ENCODE measurements at places on chromosomes 3 and 15. TPM values are rescaled to one million over a fixed set of nuclear protein-coding genes. Genes with fewer than 3 reads are reported as not detected.

Gene RLBP1
- total RNA-seq, result not detected

Gene ALDH1A3
- total RNA-seq, result 57.0 TPM

- no peaks in the 10 kb centered on the region for H3K4me1 ChIP-seq
- no peaks in the 10 kb centered on the region for H3K27me3 ChIP-seq
- no peak for DNase-seq
Measured at GRCh38 chr3:108301695-108302404, 5.5 kb downstream of the HHLA2 start.

Gene ZNF660
- total RNA-seq, result 3.4 TPM

Gene PLA2G4D
- total RNA-seq, result not detected

DNA sequence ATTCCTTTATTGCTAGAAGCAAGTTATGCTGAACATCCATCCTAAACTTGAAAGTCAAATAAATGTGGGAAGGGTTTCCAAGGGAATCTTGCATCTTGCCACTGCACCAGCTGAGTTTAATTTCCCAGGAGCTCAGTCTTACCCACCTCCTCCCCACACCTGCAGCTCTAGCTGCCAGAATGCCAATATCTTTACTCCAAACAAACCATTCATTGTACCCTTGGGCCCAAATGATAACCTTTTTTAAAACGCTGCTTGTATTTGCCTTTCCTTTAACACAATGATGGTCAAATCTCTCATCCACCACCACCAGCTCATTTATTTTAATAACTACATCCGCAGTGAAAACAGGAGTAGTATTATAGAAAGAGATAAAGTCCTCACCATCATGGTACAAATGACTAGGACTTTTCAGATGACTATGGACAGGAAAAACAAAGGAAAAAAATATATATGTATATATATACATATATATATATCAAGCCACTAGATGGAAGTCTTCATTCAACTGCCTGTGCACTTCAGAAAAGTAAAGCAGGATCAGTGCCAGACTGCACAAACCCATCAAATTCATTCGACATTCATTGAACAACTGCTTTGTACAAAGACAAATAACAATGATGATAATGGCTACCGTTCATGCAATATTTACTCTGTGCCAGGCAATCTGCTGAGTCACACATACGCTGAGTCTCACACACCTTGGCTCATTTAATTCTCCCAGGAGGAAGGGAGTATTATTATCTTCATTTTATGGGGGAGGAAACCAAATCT is 44.0 kb downstream of the BFSP2 start:
- H3K27ac ChIP-seq, result no peak overlapping the region
- H3K36me3 ChIP-seq, result no peaks in the 10 kb centered on the region
- DNase-seq, result no peak
- H3K27me3 ChIP-seq, result no peaks in the 10 kb centered on the region
- H3K4me1 ChIP-seq, result peaks cover 5% of the 10 kb centered on the region
- no peak overlapping the region for H3K4me3 ChIP-seq

- no peak for DNase-seq
- no peaks in the 10 kb centered on the region for H3K4me1 ChIP-seq
Measured at GRCh38 chr15:49556437-49556836, 64.2 kb downstream of the FAM227B start.

Gene LYZL4
- not detected for total RNA-seq

GRCh38 chr3:123027292-123028232 is at the start of gene SEMA5B:
TSS of gene SEMA5B (minus strand) at chr3:123027763. CDS start at chr3:122961263, 66,500 bp downstream.
- H3K4me3 ChIP-seq, result peak within 1 kb of the TSS; percentile 36
- H3K27ac ChIP-seq, result no peak within 1 kb of the TSS
- peak; percentile 26 for DNase-seq

GRCh38 chr15:94306700-94307650 is 75.6 kb downstream of the MCTP2 start:
- no peak overlapping the region for H3K27ac ChIP-seq
- no peaks in the 10 kb centered on the region for H3K36me3 ChIP-seq
- H3K4me1 ChIP-seq, result no peaks in the 10 kb centered on the region
- H3K4me3 ChIP-seq, result no peak overlapping the region
- DNase-seq, result no peak

GRCh38 chr3:46713898-46714552 is 3.6 kb downstream of the PRSS50 start:
- peaks cover 9% of the 10 kb centered on the region for H3K27me3 ChIP-seq
- no peak overlapping the region for H3K27ac ChIP-seq
- no peak overlapping the region for H3K4me3 ChIP-seq
- H3K4me1 ChIP-seq, result no peaks in the 10 kb centered on the region
- H3K36me3 ChIP-seq, result no peaks in the 10 kb centered on the region
- DNase-seq, result no peak

- H3K4me1 ChIP-seq, result peaks cover 5% of the 10 kb centered on the region
- H3K27me3 ChIP-seq, result no peaks in the 10 kb centered on the region
- H3K27ac ChIP-seq, result no peak overlapping the region
- no peak for DNase-seq
- H3K36me3 ChIP-seq, result peaks cover 23% of the 10 kb centered on the region
Measured at GRCh38 chr3:52841211-52841980, 6.6 kb upstream of the MUSTN1 start.

GRCh38 chr15:65822316-65822715 is 30.2 kb upstream of the DENND4A start:
- H3K36me3 ChIP-seq, result no peaks in the 10 kb centered on the region
- no peak overlapping the region for H3K27ac ChIP-seq
- H3K4me3 ChIP-seq, result no peak overlapping the region
- H3K4me1 ChIP-seq, result peaks cover 28% of the 10 kb centered on the region

Gene NDUFB4
- 141 TPM for total RNA-seq

GRCh38 chr15:60635507-60636352 is 156.8 kb upstream of the ICE2 start:
- H3K4me1 ChIP-seq, result no peaks in the 10 kb centered on the region
- H3K27me3 ChIP-seq, result no peaks in the 10 kb centered on the region
- no peak for DNase-seq
- H3K4me3 ChIP-seq, result no peak overlapping the region

Gene EFHB
- total RNA-seq, result 2.4 TPM

DNA sequence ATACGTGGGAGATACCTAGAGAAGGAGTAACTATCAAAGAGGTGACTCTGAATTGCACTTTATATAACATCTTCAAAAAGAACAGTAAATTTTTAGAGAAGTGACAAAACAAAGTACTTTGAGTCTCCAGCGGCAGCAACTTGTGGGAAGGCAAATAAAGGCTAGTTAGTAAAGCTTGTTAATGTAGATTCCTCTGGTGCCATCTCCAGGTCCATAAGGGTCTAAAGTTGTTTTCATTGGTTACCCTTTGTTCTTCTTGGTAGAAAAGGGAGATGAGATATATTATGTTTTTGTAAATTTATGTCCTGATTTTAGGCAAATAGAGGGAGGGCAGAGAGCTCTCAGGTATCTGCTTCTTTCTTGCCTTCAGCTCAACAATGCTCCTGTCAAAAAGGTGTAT is 161.6 kb downstream of the MYRIP start:
- DNase-seq, result no peak
- H3K27ac ChIP-seq, result no peak overlapping the region
- no peak overlapping the region for H3K4me3 ChIP-seq
- no peaks in the 10 kb centered on the region for H3K4me1 ChIP-seq

- H3K4me3 ChIP-seq, result no peak overlapping the region
- no peak overlapping the region for H3K27ac ChIP-seq
- no peak for DNase-seq
- H3K4me1 ChIP-seq, result no peaks in the 10 kb centered on the region
- H3K27me3 ChIP-seq, result no peaks in the 10 kb centered on the region
- H3K36me3 ChIP-seq, result no peaks in the 10 kb centered on the region
Measured at GRCh38 chr3:144590854-144591253, 619.2 kb downstream of the DIPK2A start.

DNA sequence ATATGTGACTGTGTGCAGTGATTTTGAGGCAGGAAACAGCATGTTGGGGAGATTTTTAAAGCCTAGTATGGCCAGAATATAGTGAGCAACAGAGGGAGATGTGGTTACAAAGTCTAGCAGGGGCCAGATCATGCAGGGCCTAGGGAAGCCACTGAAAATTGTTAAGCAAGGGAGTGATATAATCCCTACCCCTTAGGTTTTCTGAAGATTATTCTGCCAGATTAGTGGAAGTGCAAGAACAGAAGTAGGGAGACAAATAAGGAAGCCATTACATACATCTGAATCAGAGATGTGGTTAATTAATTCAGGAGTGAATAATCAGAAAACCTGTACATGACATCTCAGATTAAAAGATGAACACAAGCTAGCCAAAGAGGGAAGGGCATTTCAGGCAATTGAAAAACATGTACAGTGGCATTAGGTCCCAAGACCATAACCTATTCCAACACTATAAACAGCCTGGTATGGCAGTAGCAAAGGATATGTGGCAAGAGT is 54.8 kb downstream of the MSL2 start:
- DNase-seq, result no peak
- no peak overlapping the region for H3K27ac ChIP-seq
- H3K27me3 ChIP-seq, result no peaks in the 10 kb centered on the region
- no peaks in the 10 kb centered on the region for H3K36me3 ChIP-seq
- H3K4me3 ChIP-seq, result no peak overlapping the region

Gene RFC4
- 30.6 TPM for total RNA-seq

DNA sequence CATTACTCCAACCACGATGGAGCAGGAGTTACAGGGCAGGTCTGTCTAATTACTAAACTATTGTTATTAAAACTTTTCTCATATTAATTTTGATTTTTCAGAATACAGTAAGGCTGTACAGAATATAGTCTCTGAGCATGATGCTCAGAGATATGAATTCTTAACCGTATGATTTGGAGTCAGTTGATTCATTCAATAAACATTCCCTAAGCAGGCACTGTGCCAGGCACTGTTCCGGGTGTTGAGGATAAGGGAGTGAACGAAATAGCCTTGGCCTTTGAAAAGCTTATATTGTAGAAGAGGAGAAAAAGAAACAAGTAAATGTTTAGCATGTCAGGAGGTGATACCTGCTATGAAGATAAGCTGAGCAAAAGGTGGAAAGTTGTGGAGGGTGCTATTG is 187.3 kb downstream of the KCNAB1 start:
- DNase-seq, result peak; percentile 83
- no peak overlapping the region for H3K4me3 ChIP-seq
- H3K27me3 ChIP-seq, result no peaks in the 10 kb centered on the region
- H3K36me3 ChIP-seq, result no peaks in the 10 kb centered on the region
- H3K4me1 ChIP-seq, result no peaks in the 10 kb centered on the region
- no peak overlapping the region for H3K27ac ChIP-seq

GRCh38 chr3:110307065-110307809 is 764.4 kb upstream of the NECTIN3 start:
- no peaks in the 10 kb centered on the region for H3K4me1 ChIP-seq
- no peak overlapping the region for H3K4me3 ChIP-seq
- no peaks in the 10 kb centered on the region for H3K36me3 ChIP-seq
- H3K27me3 ChIP-seq, result no peaks in the 10 kb centered on the region
- DNase-seq, result no peak
- H3K27ac ChIP-seq, result no peak overlapping the region

GRCh38 chr3:140284372-140284771 is 349.4 kb downstream of the CLSTN2 start:
- no peaks in the 10 kb centered on the region for H3K36me3 ChIP-seq
- no peaks in the 10 kb centered on the region for H3K27me3 ChIP-seq
- no peaks in the 10 kb centered on the region for H3K4me1 ChIP-seq
- H3K4me3 ChIP-seq, result no peak overlapping the region
- DNase-seq, result no peak

Gene ACTC1
- total RNA-seq, result 0.11 TPM

DNA sequence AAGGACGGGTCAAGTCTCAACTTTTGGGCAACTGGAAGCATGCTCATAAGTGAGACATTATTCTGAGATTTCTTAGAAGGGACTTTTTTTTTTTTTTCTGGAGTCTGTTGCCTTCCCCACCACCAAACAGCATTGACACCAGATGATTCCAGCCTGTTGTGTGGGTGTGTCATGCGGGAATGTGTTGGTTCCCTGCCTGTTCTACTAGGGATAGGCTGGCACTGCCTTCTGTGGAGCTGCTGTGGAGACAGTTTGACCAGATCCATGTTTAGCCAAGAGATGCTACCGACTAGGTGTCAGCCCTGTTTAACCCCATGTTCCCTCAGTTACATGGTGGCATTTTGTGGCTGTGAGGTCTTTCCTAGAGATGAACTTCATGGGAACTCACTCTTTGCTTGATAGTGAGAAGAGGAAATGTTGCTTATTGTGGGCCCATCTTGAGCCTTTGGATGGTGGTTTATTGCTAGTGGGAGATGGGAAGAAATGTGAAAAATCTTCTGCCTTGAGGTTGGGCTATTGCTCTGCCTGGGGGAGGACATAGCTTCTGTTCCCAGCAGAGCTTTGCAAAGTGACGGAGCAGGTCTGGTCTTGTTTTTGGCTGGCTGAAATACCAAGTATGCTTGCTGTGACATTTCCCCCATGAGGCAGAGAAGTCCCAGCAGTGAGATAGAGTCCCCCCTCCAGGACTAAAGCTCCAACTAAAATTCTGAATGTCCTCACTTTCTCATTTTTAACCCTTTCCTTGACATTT is 31.3 kb downstream of the TRAK1 start:
- H3K36me3 ChIP-seq, result peaks cover 19% of the 10 kb centered on the region
- peaks cover 12% of the 10 kb centered on the region for H3K4me1 ChIP-seq

Gene TMCO5A
- total RNA-seq, result not detected

DNA sequence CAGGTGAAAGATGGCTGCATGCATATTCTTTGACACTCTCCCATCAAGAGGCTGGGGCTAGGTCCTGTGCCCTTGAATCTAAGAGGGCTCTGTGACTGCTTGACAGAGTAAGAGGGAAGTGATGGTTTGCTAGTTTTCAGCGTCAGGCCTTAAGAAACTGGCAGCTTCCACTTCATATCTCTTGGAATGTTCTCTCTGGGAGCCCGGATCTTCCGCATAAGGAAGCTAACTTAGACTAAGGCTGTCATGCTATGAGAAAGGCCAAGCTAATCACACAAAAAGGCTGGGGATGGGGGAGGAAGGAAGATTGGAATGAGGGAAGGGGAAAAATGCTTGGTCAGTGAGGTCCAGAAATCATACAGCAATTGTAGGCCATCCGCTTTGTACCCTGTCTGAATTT is 50.0 kb downstream of the MB21D2 start:
- peak overlapping the region; percentile 92 for H3K27ac ChIP-seq
- no peak overlapping the region for H3K4me3 ChIP-seq
- peaks cover 11% of the 10 kb centered on the region for H3K4me1 ChIP-seq
- H3K27me3 ChIP-seq, result no peaks in the 10 kb centered on the region

DNA sequence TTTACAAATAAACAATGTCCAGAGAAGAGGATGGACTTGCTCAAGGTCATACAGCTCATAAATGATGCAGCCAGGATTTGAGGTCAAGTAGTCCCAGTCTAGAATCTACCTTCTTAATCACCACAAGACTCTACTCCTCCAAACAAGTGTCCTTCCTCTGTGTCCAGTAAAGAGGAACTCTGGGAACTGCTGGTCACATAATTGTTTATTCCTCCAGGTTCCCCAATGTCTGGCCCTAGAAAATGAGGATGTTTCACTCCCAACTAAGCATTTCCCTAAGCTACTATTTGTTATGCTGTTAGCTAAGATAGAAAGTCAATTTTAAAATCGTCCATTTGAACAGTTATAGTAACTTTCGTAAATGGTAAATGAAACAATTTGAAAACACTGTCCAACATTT is 192.4 kb downstream of the FHIT start:
- DNase-seq, result no peak
- H3K36me3 ChIP-seq, result no peaks in the 10 kb centered on the region
- no peaks in the 10 kb centered on the region for H3K27me3 ChIP-seq
- H3K4me3 ChIP-seq, result no peak overlapping the region

- no peak for DNase-seq
- H3K4me3 ChIP-seq, result no peak overlapping the region
- no peaks in the 10 kb centered on the region for H3K4me1 ChIP-seq
- no peaks in the 10 kb centered on the region for H3K36me3 ChIP-seq
Measured at GRCh38 chr3:72065236-72065635, 280.3 kb upstream of the PROK2 start.

Gene CPNE9
- 1.5 TPM for total RNA-seq

GRCh38 chr15:38005953-38006808 is 71.7 kb downstream of the TMCO5A start:
- H3K36me3 ChIP-seq, result no peaks in the 10 kb centered on the region
- H3K27ac ChIP-seq, result no peak overlapping the region
- H3K4me3 ChIP-seq, result no peak overlapping the region
- H3K27me3 ChIP-seq, result no peaks in the 10 kb centered on the region
- H3K4me1 ChIP-seq, result peaks cover 4% of the 10 kb centered on the region
